Hippocampal formation (tissue), 2 donors: ENCODE measurements at places on chromosomes 6 and 20.

GRCh38 chr6:166413491-166413951 lies 30.8 kb upstream of the MPC1 start:
- no peak for DNase-seq

- no peak for DNase-seq
Measured at GRCh38 chr6:154882107-154882506, 113.0 kb upstream of the TIAM2 start.

- DNase-seq: no peak
Measured at GRCh38 chr6:23245572-23245971, 676.2 kb downstream of the HDGFL1 start.

DNA sequence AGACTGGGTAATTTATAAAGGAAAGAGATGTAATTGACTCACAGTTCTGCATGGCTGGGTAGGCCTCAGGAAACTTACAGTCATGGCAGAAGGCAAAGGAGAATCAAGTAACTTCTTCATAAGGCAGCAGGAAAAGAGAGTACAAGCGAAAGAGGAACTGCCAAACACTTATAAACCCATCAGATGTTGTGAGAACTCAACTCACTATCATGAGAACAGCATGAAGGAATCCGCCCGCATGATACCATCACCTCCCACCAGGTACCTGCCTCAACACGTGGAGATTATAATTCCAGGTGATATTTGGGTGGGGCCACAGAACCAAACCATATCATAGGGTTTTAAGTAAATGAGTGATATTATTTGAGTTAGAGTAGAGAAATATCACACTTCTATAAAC lies 189.3 kb downstream of the TSHZ2 start:
- DNase-seq: no peak

DNA sequence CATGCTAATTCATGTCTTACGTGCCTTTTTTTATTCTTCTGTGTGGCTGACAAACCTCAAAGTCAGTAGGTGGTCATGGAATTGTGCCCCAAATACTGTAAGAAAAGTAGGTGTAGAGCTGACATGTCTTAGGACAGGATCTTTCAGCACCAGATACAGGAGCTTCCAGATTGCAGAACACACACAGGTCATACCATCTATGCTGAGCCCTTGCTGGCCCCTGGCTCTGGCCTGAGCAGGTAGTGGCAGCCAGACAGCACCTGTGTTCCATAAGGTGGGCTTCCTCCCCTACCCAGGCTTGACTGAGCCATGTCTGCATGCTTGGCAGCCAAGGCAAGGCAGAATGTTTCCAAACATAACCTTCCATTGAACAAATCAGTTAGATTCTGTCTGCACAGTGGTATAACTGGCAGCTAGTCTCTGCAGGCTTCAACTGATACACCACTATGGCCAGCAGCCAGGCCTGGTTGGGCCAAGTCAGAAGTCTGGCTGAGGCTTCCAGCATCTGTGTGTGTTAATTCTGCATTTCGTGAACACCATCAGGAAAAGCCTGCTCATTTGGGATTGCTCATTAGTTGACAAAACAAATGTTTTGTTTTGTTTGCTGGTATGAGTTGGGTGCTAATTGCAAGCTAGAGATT lies 366.5 kb downstream of the FOXA2 start:
- DNase-seq: no peak

DNA sequence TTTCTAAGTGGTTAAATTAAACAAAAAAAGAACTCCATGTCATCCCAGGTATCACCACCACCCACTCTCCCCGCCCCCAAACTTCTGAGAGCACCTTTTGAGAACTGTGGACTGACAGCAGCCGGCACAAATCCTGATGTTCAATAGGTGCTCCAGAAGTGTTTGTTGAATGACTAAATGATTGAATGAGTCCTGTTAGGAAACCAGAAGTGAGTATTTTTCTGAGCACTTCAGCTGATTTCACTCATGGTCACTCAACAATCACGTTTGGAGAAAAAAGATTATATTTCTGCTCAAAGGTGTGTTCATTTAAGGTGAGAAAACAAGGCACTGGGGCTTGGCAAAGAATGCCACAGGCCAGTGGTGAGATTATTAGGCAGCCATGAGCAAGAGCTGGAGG lies 6.2 kb upstream of the HNF4A start:
- no peak for DNase-seq
